Suprapubic skin (tissue), 4 donors: ENCODE measurements at places on chromosomes 3 and 15. TPM values are rescaled to one million over a fixed set of nuclear protein-coding genes. Genes with fewer than 3 reads are reported as not detected.

Gene CYP1A2
- not detected for total RNA-seq

Gene CMC1
- 15.5 TPM for total RNA-seq

Gene GALNT15
- total RNA-seq = 15.5 TPM

Gene SPG11
- 65.1 TPM for total RNA-seq

GRCh38 chr3:71211083-71211482 lies 372.4 kb downstream of the FOXP1 start:
- DNase-seq = no peak
- H3K4me3 ChIP-seq = no peak overlapping the region
- no peaks in the 10 kb centered on the region for H3K36me3 ChIP-seq
- H3K4me1 ChIP-seq = peaks cover 20% of the 10 kb centered on the region

DNA sequence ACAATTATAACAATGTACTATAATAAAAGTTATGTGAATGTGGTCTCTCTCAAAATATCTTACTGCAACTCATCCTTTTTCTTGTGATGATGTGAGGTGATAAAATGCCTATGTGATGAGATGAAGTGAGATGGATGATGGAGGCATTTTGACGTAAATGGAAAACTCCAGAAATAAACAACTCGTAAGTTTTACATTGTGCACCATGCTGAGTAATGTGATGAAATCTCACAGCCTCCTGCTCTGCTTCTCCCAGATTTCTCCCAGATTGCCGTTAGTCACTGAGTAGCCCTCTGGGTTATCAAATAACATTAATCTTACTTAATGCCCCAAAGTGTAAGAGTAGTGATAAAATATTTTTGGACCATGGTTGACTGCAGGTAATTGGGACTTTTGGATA lies 64.8 kb upstream of the SLCO2A1 start:
- no peak for DNase-seq
- no peaks in the 10 kb centered on the region for H3K4me1 ChIP-seq
- H3K27ac ChIP-seq = no peak overlapping the region
- H3K4me3 ChIP-seq = no peak overlapping the region
- no peaks in the 10 kb centered on the region for H3K27me3 ChIP-seq

- H3K27ac ChIP-seq = no peak overlapping the region
- no peak for DNase-seq
- H3K36me3 ChIP-seq = no peaks in the 10 kb centered on the region
- H3K4me1 ChIP-seq = no peaks in the 10 kb centered on the region
- peaks cover 22% of the 10 kb centered on the region for H3K27me3 ChIP-seq
Observed at GRCh38 chr15:77646104-77646694, 13.5 kb upstream of the LINGO1 start.

DNA sequence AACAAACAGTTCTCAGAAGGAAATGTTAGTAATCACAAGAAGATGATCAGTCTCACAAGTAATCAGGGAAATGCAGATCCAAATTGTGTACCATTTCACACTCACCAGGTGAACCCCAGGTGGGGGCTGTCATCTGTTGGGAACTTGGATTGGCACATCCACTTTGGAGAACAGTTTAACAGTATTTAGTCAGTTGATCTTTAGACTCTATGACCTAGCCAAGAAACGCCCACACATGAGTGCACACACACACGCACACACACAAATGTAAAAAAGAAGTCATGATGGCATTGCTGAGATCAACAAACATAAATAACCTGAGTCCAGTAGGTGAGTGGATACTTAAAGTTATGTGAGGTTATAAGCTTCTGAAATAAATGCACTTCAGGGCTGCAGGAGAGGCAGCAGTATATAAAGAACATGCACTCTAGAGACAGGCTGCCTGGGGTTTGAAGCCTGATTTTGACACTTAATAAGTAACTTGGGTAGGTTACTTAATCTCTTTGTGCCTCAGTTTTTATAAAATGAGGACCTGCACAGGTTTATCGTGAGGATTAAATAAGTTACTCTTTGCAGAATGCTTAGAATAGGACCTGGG lies 17.7 kb downstream of the ACVR2B start:
- H3K4me1 ChIP-seq = no peaks in the 10 kb centered on the region
- no peak for DNase-seq
- H3K27me3 ChIP-seq = no peaks in the 10 kb centered on the region

- no peaks in the 10 kb centered on the region for H3K27me3 ChIP-seq
- no peak overlapping the region for H3K4me3 ChIP-seq
- peaks cover 10% of the 10 kb centered on the region for H3K4me1 ChIP-seq
- DNase-seq = no peak
- H3K27ac ChIP-seq = no peak overlapping the region
- H3K36me3 ChIP-seq = no peaks in the 10 kb centered on the region
Observed at GRCh38 chr3:14260463-14260862, 81.8 kb downstream of the LSM3 start.

GRCh38 chr3:513301-513700 lies 316.7 kb downstream of the CHL1 start:
- DNase-seq = no peak
- H3K36me3 ChIP-seq = no peaks in the 10 kb centered on the region
- no peaks in the 10 kb centered on the region for H3K27me3 ChIP-seq
- no peaks in the 10 kb centered on the region for H3K4me1 ChIP-seq
- no peak overlapping the region for H3K27ac ChIP-seq
- no peak overlapping the region for H3K4me3 ChIP-seq
